NCI-H187 (cell line): ENCODE measurements at places on chromosomes 4 and X.

DNA sequence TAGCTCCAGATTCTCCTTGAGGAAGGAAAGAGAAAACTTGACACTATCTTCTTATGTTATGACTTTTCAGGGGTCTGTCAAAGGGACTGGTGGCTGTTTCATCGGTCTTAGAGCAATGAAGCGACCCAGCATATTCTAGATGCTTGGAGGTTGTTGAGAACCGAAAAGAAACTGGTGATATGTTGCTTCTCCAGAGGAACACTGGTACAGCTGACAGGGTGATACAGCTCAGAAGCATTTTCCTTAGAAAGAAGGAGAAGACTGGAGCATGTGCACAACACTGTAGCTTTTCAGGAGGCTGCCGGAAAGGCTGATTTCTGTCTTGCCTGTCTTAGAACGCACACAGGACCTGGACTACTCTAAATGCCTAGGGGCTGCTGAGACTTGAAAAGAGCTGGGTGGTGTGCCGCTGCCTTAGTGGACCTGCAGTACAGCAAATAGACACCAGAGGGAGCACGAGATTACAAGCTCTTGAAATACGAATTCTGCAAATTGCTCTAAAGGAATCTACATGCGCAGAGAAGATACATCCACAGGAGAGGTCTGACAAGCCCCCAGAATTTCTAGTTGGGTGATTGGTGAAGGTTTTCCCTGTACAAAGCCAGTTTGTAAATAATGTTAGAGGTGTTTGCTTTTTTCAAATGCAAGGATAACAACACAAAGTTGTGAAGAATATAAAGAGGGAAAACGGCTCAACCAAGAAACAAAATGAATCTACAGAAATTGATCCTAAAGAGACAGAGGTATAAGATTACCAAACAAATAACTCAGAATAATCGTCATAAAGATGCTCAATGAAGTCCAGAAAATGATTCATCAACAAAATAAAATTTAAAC is 223.1 kb upstream of the DMD start:
- DNase-seq: no peak

DNA sequence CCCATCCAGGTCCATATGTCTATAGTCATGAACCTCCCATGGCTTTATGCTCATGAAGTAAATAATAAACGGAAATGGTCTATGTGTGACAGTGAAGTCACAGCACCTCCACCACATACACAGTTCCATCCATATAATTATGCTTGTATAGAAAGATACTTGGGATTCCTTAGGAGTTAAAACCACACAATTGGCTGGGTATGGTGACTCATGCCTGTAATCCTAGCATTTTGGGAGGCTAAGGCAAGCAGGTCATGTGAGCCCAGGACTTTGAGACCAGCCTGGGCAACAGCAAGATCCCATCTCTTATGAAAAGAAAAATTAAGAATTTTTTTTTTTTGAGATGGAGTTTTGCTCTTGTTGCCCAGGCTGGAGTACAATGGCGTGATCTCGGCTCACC is 55.6 kb upstream of the RBM47 start:
- no peak for DNase-seq

- DNase-seq: no peak
Observed at GRCh38 chr4:165222651-165222994, 15.3 kb downstream of the KLHL2 start.

- no peak for DNase-seq
Observed at GRCh38 chr4:188127214-188127874, 11.9 kb upstream of the TRIML1 start.

GRCh38 chr4:73662709-73663546 is 42.7 kb upstream of the RASSF6 start:
- peak; percentile 59 for DNase-seq

DNA sequence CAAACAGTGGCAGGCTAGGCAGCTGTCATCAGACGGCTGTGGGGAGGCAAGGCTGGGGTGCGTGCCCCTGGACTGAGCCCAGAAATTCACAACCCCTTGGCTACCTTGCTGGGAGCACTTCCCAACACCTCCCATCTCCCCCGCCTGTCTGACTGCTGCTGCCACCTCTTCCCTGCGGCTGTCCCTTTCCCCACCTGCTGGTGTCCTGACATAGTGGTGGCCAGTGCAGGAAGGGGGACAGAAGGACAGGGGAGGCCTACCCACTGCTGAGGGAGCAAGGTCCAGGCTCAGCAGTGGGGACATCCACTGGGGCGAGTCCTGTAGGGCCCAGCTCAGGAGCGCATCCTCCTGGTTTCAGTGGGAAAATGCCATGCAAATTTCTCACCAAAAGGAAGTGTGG is 3.4 kb downstream of the ABCD1 start:
- DNase-seq: no peak

- DNase-seq: no peak
Observed at GRCh38 chrX:2262668-2263055, 238.1 kb downstream of the DHRSX start.

- no peak for DNase-seq
Observed at GRCh38 chr4:152586668-152587067, 50.8 kb upstream of the FBXW7 start.

DNA sequence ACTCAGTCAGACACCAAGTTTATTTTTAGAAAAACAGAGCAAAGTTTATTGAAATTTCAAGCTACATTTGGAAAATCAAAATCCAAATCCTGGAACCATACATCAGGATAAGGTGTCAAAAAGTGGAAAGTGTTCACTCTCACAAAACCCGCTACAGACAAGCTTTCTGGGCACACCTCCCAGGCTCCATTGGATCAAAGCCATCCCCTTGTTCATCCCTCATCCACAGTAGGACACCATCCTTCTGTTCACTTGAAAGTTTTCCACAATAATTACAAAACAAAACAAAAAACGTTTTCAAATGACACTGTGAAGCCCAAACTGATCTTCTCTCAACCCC is 62.4 kb downstream of the TSC22D3 start:
- DNase-seq: no peak

DNA sequence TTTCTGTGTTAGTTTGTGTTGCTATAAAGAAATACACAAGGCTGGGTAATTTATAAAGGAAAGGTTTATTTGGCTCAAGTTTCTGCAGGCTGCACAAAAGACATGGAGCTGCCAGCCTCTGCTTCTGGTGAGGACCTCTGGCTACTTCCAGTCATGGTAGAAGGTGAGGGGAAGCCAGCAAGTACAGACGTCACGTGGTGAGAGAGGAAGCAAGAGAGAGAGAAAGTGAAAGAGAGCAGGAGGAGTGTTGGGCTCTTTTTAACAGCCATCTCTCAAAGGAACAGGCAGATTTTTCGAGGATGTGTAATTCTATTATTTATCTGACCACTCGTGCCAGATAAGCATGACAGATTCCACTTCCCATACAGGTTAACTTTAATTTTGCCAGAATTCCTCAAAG is 1199.1 kb downstream of the ADGRL3 start:
- no peak for DNase-seq

- DNase-seq: no peak
Observed at GRCh38 chr4:10260777-10261176, 144.2 kb upstream of the WDR1 start.

GRCh38 chrX:79371640-79372039 is 4.5 kb upstream of the ITM2A start:
- no peak for DNase-seq

- DNase-seq: no peak
Observed at GRCh38 chr4:88163336-88163735, 4.9 kb upstream of the ABCG2 start.

DNA sequence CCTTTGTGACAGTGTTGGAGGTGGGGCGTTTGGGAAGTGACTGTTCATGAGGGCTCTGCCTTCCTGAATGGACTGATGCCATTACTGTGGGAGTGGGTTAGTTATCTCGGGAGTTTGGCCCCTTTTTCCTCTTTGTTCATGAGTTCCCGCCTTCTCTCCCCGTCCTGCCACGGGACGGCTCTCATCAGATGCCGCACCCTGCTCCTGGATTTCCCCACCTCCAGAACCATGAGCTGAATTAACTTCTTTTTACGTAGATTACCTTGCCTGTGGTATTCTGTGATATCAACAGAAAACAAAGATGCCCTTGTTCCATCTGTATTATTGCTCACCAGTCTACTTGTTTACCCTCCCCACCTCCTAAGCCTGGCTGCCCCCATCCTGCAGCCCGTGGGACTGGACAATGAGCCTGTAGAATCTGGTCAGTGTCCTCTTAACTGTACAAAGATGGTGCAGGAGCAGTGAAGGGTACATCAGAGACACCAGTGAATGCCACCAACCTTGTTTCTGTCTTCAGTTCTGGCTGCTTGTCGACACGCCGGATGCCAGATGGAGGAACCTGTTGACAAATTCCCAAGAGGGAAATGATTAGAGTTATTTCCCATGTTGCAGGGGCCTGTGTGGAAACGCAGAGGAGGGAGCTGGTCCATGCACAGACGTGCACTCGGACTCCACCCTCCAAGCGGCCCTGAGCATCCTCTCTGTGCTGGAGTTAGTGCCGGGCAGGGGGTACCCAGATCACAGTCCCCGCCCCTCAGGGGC is 104.7 kb downstream of the ABLIM2 start:
- no peak for DNase-seq

DNA sequence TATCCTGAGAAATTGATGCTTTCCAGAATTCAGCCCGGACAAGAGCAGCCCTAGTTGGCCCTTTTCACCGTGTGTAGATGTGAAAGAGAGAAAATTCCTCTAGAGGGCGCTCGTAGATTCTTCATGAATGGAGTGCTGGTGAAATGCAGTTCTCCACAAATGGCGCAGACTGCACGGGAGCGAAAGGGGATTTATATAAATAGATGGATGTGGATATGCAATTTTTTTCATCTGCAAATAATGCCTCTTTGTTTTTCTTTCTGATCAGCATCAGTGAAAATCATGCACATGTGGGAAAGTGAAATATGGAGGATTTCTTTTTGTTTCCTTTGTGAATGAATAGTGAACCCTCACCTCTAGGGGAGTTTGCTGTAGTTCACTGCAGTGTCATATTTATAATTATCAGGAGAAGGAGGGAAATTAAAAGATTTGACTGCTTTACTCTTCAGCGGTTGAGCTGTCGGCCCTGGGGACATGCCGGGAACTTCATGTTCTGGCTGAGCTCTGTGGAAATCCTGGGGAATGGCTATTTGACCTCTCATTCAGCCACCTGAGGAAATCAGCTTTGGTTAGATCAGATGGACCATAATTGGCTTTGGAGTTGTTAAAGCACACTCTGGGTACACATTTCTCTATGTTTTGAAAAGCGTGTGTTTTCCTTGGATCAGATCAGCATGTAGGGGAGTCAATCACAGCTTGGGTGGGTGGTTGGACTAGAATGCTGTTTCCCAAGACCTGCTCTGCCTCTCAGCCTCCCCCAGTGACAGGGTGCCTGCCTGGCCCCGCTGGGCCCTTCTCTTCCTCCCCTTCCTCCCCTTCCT is 115.0 kb upstream of the SHISA3 start:
- DNase-seq: peak; percentile 61

- DNase-seq: no peak
Observed at GRCh38 chrX:43976205-43976604, 3.0 kb upstream of the NDP start.

DNA sequence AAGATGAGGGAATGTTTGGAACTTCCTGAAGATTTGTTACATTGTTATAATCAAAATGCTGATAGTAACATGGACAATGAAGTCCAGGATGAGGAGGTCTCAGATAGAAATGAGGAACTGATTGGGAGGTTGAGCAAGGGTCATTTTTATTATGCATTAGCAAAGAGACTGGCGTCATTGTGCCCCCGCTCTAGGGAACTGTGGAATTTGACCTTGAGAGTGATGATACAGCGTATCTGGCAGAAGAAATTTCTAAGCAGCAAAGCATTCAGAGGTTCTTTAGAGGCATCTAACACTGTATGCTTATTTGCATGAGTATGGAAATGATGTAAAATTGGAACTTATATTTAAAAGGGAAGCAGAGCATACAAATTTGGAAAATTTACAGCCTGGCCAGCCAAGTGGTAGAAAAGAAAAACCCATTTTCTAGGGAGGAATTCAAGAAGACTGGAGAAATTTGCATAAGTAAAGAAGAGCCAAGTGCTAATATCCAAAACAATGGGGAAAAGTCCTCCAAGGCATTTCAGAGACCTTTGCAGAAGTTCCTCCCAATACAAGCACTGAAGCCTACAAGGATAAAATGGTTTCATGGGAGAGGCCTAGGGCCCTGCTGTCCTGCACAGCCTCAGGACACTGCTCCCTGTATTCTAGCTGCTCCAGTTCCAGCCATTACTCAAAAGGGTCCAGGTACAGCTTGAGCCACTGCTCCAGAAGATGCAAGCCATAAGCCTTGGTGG is 483.0 kb upstream of the NDST4 start:
- no peak for DNase-seq

- no peak for DNase-seq
Observed at GRCh38 chrX:43140582-43140981, 362.6 kb upstream of the PPP1R2C start.

GRCh38 chr4:75338352-75338880 is 175.8 kb downstream of the RCHY1 start:
- DNase-seq: no peak

GRCh38 chr4:25928379-25929297 is 14.6 kb downstream of the SMIM20 start:
- peak; percentile 34 for DNase-seq

DNA sequence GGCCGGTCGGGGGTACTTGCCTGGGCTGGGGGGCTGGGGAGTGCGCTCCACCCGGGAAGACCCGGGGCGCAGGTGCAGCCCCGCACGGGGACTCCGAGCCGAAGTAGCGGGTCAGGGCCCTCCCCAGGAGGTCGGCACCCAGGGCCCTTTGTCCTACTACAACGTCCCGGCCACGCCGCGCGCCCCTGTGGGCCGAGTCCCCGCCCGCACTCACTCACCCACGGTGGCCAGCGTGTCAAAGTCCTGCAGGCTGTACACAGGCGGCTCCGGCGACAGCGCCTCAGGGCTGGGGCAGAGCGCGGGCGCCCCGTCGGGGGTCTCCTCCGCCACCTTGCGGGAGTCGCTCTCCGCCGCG is 602 bp downstream of the PRKX start:
- no peak for DNase-seq

DNA sequence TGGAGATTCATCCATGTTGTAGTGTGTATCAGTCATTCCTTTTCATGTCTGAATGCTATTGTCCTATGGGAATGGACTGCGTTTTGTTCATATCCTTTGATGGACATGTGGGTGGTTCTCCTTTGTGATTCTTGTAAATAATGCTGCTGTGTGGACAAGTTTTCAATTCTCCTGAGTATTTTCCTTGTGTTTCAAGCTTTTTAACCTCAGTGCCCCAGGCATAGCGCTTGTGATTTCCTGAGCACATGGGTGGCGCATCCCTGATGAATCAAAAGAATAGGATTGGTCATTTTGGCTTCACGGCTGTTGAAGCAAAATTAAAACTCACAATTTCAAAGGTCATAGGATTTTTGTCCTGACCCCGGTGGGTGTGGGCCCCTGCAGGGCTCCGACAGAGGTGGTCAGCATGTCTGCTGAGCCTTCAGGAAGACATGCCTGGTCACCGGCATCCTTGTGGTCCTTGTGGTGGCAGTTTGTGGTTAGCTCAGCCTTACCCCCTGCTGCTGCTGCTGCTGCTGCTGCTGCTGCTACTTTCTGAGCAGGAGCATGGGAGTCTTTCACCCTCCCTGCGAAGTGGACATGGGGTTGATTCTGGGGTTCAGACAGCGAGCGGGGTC is 30.0 kb downstream of the SHROOM2 start:
- no peak for DNase-seq

- DNase-seq: no peak
Observed at GRCh38 chrX:1578511-1579173, 12.8 kb upstream of the AKAP17A start.
